CD4-positive, alpha-beta memory T cell (primary cell): ENCODE measurements at places on chromosomes 5 and 9.

DNA sequence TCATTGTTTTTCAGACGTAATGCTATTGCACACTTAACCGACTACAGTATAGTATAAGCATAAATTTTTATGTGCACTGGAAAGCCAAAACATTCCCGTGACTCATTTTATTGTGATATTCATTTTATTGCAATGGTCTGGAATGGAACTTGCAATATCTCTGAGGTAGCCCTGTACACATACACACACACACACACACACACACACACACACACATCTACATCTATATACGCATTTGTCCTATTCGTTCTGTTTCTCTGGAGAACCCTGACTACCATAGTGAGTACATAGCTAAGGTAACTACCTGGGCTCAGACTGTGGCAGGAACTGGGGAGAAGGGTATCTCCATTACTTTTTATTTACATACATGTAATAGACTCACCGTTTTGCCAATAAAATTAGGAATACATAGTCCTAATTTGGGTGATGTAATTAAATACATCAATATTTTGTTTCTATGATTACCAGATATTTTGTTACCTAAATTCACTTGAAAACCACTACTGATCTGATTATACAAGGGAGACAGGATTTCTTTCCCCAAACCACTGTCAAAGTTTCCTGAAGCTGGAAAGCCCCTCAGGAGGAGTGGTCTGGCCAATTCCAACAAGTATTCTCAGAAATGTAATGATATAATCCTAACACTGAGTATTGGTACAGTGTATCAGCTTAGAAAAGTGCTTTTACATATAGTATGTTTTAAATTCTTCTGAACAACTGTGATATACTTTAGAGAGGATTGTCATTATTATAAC, 74.0 kb upstream of the PLPP1 start:
- DNase-seq, result no peak

DNA sequence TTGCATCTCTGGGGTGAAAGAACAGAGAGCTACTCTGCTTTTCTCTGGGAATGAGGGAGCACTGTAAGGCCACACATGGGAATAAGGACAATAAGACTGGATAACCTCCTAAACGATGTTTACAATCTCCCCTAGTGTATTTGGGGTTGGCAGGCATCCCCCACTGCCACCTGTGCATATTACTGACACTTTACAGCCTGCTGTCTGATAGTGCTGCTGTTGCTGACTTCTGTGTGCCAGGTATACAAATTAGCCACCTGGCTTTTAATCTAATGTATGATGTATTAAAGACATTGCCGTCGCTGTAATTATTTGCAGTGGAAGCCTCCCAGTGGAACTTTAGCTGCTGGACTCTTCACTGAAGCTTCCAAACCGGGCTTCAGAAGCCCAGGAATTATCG, 4.4 kb upstream of the SHISAL2B start:
- no peak for DNase-seq

- DNase-seq, result no peak
Observed at GRCh38 chr5:124604419-124604818, 142.0 kb downstream of the ZNF608 start.

GRCh38 chr9:34664281-34665066, 2.0 kb upstream of the CCL27 start:
- DNase-seq, result peak; percentile 79

DNA sequence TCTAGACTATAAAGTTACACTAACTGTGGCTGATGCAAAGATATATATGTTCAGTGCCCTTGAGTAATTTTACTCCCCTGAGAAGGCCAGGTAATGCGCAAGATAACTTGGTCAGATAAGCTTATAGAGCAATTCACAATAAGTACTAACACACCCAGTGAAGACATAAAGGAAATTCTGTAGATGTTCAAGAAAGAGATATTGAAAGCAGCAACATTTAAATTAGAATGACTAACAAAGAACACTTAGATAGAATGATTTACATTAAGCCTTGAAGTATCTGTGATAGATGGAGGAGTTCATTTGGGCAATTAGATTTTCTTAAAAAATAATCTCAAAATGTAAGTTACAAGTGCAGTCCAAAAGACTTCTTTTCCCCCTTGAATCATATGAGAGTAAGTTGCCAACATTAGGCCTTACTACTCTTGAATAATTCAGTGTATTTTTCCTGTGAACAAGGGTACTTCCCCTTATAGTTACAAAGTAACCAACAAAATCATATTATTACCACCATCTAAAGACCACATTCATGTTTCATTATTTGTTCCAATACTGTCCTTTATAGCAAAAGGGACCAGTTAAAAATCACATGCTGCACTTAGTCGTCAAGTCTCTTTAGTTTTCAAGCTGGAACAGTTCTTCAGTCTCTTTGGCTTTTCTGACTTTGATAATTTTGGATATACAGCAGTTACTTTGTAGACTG, 44.4 kb upstream of the ELOVL7 start:
- DNase-seq, result no peak

GRCh38 chr5:84724683-84725082, 340.0 kb upstream of the EDIL3 start:
- no peak for DNase-seq

- no peak for DNase-seq
Observed at GRCh38 chr5:143874312-143874711, 62.4 kb downstream of the HMHB1 start.

GRCh38 chr5:17727098-17727497, 92.8 kb downstream of the TAF11L14 start:
- no peak for DNase-seq

DNA sequence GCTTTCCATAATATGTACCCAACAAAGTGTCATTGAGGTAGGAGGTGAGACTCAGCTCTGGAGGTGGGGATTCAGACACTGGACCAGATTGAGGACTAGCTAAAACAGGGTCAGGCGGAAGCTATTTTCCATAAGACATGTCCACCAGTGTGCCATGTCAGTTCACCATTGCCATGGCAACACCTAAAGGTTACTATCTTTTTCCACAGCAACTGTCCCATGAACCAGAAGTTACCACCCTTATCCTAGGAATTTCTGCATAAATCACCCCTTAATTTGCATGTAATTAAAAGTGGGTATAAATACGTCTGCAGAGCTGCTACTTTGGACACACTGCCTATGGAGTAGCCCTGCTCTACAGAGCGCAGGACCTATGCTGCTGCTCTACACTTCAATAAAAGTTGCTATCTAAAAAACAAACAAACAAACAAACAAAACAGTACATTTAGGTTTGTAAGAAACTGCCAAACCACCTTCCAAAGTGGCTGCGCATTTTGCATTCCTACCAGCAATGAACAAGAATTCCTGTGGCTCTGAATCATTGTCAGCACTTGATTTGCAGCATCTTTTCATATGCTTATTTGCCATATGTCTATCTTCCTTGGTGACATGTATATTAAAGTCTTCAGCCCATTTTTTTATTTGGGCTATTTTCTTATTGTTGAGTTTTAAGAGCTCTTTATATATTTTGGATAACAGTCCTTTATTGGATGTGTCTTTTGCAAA, 18.0 kb upstream of the TRIM32 start:
- DNase-seq, result no peak

DNA sequence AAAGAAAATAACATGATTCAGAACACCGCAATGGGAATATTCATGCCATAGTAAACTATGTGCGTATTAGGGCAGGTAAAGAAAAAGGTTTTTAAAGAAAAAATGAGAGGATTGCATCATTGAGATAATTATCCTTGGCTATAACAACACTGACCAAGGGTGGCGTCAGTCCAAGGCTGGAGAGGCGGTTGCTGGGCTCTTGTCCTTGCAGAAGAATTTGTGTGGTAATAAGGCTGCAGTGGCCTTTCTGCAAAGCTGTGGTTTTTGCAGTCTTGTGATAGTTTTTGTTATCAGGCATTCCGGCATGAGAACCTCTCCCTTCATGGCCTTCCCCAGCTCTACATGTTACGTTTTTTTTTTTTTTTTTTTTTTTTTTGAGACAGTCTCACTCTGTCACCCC, 14.0 kb downstream of the BOD1 start:
- DNase-seq, result no peak

- DNase-seq, result no peak
Observed at GRCh38 chr5:4189317-4189716, 593.7 kb downstream of the IRX1 start.

DNA sequence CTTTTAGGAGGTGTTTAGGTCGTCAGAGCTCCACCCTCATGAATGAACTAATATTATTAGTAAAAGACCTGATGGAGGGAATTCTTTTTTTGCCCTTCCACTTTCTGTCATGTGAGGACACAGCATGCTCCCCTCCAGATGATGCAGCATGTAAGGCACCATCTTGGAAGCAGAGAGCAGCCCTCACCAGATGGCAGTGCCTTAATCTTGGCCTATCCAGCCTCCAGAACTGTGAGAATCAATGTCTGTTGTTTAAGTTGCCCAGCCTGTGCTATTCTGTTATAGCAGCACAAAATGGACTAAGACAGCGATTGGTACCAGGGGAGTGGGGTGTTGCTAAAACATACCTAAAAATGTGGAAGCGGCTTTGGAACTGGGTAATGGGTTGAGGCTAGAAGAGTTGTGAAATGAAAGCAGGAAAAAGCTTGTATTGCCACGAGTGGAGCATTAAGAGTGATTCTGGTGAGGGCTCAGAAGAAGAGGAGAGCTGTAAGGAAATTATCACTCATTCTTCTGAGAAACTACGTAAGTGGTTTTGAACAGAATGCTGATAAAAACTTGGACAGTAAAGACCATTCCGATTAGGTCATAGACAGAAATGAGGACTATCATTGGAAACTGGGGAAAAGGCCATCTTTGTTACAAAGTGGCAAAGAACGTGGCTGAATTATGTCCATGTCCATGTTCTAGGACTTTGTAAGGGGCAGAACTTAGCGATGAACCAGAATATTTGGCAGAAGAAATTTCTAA, 28.6 kb downstream of the PTPDC1 start:
- DNase-seq, result no peak

DNA sequence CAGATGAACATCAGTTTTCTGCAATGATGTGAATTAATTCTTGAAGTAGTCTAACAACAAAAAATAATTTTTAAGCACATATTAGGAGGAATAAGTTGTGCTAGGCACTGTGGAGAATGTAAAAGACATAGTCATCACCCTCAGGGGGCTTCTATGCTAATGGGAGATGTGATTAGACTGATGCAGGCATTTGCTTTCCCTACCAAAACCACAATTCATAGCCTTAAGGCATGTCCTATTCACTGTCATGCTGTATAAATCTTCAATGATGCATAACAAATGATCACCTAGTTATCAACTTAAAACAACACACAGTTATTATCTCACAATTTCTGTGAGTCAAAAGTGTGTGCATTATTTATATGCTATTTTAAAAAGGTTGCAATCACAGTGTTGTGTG, 422.6 kb downstream of the MAN2A1 start:
- no peak for DNase-seq

DNA sequence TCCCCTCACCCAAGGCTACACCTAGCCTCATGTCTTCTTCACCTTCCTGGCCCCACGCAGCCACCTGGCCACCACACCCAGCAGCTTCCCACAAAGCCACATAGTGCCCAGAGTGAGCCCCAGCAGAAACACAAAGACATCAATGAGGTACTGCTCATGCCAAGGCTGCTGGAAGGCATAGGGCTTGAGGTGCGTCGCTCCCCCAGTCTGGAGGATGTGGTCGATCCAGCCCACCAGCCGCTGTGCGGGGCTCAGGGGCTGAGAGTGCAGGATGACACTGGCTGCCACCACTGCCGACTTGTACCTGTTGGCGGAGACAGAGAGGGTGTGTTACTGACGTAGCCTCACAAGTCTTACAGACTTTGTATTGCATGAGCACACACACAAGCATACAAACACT, 15.8 kb upstream of the CAPSL start:
- DNase-seq, result no peak

- DNase-seq, result no peak
Observed at GRCh38 chr9:23477908-23478307, 348.1 kb downstream of the ELAVL2 start.

- DNase-seq, result no peak
Observed at GRCh38 chr9:72982146-72982799, 29.4 kb upstream of the ALDH1A1 start.
